ENCODE measurements at places on chromosomes 7 and 10.
A peak's percentile ranks its signal among the peaks of the same experiment; 100 is the strongest.

GRCh38 chr7:108026647-108027046 lies 23.7 kb upstream of the LAMB1 start:
- DNase-seq: no peak

- DNase-seq: no peak
These were observed 175.3 kb upstream of the SH2B2 start for GRCh38 chr7:102111061-102112041.

- no peak for DNase-seq
These were observed 50.9 kb downstream of the DGKB start for GRCh38 chr7:14851610-14852009.

GRCh38 chr10:119724593-119725516 lies 995 bp upstream of the INPP5F start:
- DNase-seq: peak; percentile 56

DNA sequence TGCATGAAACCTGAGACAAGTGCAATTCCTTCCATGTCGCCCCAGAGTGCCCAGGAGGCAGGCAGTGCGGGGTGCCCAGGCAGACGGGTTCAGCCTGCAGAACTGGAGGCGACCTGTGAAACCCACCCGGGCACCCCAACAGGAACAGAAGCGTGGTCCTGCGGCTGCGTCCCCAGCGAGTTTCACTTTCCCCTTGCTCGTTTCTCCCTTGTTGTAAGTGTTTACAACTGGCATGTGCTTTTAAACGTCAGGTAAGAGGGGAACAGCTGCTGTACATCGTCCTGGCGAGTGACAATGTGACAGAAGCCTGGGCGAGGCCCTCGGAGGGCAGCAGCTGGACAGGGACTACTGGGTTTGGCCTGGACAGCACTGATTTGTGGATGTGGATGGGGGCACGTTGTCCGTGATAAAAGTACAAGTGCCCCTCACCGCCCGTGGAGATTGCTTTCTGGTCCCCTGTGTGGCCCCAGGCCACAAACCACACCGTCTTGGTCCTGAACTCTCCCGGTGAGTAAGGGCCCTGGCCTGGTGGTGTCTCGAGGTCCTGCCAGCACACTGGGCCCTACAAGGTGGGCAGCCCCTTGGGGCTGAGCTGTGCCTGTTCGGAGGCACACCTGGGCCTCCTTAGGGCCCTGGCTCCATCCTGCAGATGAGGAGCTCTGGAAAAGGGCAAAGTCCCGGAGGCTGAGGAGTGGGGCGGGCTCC lies 4.0 kb downstream of the VENTX start:
- DNase-seq: no peak

DNA sequence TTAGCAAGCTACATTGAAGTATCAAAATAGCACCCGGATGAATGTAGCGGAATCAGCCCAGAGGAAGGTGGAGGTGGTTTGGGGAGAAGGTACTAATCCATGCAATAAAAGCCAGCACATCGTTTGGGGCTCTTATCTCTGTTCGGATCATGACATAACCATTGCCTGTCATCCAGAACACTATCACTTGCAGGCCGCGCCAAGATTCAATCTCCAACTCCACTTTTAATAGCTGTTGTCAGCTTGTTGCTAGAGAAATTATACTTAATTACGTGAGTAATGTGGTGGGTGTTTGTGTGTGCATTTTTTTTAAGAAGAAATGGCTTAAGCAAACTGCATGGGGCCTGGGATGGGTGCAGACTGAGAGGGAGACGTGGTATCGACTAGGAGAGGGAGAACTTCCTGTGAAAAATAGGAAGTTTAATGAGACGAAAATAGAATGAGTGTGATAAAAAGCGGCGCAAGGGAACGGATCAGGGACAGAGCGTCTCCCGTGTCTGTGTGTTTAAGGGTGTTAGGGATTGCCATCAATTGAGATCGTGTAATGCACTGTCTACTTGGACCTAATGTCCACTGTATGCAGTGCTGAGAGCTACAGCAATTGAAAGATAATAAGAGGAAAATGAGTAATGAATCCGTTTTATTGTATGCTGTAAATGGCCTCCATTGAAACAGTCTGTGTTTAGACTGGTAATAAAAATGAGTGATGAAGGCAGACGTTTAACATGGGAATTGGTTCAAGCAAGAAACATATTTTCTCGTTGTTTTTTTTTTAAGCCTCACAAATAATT lies 27.6 kb upstream of the SFMBT2 start:
- no peak for DNase-seq

DNA sequence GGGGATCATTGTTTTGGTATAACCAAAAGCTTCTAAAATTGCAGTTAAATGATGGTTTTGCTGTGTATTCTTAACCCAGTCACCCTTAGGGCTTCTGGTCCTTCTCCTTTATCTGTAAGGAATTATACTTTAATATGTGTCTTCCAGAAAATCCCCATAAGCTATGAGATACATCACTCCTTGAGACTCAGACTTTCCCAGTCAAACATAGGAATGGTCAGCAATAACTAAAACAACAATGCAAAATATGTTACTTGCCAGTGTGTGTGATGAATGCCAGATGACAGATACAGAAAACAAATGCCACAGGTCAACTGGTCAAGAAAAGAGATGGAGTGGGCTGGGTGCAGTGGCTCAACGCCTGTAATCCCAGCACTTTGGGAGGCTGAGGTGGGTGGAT lies 10.1 kb downstream of the ADD3 start:
- no peak for DNase-seq

DNA sequence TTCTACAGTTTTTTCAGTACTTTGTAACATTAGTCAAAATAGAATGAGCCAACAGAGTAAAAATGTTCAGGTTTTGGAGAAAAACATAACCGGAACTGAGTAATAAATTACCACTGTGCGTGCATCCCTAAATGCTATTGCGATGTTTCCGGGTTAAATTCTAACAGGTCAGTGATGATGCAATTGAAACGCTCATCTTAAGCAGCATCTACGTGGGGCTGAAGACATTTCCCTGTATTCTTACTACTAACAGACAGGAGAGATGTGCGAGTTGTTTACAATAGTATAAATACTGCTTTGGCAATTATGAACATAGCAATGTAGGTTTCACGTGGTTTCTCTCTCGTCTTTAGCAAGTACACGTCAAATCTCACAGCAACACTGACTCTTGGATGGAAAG lies 149.4 kb downstream of the USP6NL start:
- DNase-seq: no peak

- no peak for DNase-seq
These were observed 12.8 kb downstream of the C7orf57 start for GRCh38 chr7:48048113-48048512.

GRCh38 chr10:131631619-131632018 lies 269.2 kb upstream of the PPP2R2D start:
- DNase-seq: no peak

DNA sequence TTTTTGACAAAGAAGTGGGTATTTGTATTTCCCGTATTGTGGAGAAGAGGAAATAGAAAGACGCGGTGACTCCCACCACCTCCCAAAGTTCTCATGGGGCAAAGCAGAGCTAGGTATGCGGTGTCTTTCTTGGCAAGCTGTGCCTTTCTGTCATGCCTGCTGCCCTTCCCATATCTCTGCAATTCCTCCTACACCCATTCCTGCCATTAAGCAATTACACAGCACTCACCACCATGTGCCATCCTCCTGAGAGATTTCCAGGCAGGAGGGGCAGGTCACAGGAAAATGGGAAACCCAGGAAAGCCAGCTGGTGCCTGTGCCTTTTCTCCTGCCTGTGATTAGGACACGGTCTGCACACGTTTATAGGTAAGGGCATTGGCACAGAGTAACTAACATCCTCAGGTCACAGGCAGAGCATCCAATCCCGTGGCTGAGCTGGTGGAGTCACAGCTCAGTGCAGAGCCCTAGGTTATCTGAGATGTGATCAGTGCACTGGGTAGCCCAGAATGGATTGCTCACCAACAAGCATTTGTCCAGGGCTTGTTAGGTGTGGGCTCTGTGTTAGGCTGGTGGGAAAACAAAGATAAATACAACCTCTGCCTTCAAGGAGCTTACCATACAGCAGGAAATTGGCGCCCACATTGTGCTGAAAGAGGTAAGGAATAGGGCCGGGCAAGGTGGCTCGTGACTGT lies 9.4 kb upstream of the CRTAC1 start:
- DNase-seq: no peak

- DNase-seq: peak; percentile 56
These were observed 26.7 kb downstream of the ERCC6 start for GRCh38 chr10:49512121-49512809.

GRCh38 chr10:95246582-95247051 lies 44.2 kb downstream of the PDLIM1 start:
- DNase-seq: peak; percentile 89

GRCh38 chr10:118818621-118819221 lies 64.0 kb upstream of the CACUL1 start:
- no peak for DNase-seq
